ENCODE measurements at places on chromosomes 16 and 17.

DNA sequence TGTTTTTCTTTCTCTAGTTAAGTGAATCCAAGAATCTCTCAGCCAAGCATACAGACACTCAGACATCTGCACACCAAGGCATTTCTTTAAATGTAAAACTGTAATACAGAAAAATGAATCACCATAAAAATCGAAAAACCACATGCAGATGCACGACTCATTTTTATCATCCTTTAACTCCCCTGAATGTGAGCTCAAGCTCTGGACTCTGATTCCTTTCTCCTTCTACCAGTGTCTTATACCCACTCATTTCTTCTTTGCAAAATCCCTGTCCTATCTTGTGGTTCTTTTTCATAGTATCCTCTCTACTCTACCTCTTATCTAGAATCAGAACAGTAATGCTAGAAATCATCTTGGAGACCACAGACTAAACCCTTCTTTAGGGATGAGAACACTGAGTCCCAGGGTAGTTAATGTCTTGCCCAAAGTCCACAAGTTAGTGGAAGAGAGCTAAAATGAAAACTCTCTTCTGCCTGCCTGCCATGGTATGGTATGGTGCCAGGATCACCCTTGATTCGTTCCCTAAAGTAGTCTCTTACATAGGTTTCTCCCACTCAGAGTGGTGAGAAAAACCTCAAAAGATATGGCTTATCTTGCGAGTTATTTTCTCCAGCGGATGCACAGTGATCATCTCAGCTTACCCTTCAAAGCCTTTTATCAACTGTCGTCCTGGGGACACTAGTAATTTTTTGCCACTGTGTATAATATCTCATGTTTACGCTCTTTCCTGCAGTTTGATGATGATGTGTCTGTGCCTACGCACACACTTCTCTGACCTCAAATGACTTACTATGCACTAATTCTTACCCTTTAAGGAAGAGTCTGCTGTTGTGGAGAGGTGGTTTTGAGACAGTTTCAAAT is 30.2 kb downstream of the BRD7 start:
- no peak for DNase-seq

- no peak for DNase-seq
Measured at GRCh38 chr17:6525731-6526130, 30.6 kb downstream of the PITPNM3 start.

DNA sequence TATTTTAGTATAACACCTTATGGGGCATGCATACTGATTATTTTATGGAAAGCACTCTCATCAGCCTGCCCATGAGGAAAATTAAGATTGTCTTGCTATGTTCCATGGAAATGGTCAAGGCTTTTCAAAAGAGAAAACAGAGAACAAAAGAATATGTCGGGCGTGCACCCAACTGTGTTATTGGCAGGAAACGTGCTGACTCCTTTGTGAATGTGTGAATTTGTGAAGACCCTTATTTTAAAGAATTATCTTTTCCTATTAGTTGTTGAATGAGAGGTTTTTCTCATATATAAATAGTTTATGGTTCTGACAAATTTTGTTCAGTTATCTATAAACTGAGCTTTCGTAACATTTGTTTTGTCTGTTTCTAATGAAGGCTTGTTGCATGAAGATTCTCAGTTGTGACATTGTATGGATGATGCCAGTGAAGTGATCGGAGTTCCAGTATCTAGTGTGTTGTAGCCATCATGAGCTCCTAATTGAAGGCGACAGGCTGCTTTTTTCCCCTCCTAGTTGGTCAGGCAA is 180.0 kb downstream of the BCAS3 start:
- no peak for DNase-seq

- peak; percentile 61 for DNase-seq
Measured at GRCh38 chr17:42653179-42654124, 5.6 kb upstream of the TUBG2 start.

DNA sequence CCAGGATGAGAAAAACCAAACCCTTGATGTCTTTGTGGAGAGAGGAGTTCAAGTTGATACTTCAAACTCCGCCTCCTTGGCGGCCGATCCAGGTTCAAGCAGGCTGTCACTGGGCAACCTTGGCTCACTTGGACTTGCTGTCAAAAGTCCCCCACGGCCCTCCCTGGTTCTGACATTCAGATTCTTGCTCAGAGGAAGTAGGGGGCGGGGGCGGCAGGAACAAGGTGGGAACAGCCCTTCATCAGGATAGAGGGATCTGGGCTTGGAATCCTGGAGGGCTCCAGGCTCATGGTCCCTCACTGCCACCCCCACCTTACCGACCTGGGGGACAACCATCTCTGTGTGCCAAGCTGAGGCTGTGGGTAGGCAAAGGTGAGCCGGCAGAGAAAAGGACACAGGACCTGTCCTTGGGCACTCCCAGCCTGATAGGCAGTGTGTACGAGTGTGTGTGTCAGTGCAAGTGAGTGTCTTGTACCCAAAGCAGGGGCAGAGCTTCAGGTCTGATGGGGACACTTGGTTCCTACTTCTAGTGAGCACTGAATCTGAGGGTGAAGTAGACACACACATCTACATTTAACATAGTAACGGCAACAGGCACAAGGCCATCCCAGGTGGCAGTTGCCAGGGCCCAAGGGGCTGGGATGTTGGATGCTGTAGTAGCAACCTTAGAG is 6.6 kb upstream of the TSPOAP1 start:
- DNase-seq = no peak

GRCh38 chr16:13332713-13333255 is 431.4 kb downstream of the SHISA9 start:
- no peak for DNase-seq

DNA sequence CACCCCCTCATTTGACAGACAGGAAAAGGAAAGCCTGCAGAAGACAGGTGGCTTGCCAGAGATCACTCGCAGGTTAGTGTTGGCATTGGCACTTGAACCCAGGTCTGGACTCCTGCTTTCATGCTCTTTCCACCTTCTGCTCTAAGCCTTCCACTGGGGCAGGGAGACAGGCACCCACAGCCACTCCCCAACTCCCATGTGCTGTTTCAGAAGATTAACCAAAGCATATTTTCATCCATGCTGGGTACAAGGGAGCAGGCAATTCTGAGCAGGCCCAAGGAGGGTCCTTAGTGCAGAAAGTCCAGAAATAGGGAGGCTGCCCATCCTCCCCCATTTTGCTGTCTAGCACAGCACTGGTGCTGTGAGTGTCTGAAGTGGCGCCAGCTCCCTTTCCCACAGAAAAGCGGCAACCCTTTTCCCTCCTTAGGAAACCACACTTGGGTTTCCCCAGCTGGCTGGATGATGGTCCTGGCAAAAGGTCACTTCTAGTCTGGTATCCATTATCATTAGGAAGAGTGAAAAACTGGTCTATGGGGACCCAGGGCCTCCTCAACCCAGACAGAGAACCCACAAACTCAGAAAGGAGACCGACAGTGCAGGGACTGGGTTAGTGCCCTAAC is 2.0 kb upstream of the CAVIN1 start:
- no peak for DNase-seq

- DNase-seq = no peak
Measured at GRCh38 chr16:89341697-89342694, 124.5 kb downstream of the ZNF778 start.

GRCh38 chr17:35376245-35376644 is 2.8 kb upstream of the SLFN11 start:
- no peak for DNase-seq

DNA sequence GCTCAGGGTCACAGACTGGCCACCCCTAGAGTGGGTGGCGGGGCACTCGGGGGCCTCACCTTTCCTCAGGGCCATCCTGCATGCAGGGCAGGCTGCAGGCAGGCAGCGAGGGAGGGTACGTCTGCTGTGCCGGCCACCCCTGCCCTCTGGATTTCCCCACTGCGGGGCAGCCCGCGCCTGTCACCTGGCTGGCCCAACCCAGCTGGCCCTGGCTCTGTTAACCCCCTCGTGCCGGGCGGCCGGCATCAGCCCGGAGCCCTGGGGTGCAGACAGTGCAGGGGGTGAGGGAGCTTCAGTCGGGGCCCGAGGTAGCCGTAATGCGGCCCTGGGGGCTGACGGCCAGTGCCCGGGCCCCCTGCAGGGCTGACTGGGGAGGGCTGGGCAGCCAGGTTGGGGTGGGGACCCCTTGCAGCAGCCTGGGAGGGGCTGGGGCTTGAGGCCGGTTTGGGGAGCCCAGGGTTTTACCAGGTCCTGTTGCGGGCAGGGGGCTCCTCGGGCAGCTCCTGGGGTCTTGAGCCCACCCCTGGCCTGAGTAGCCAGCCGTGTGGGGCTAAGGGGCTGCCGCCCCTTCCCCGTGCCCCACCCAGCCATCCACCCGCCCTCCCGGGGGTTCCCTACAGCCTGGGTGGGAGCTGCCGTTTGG is at the start of gene IGFALS:
Gene IGFALS, minus strand, starts transcription at position 128 of the 643 bp plus-strand sequence. Its CDS starts 53 bp downstream, at position 75.
- DNase-seq = no peak

DNA sequence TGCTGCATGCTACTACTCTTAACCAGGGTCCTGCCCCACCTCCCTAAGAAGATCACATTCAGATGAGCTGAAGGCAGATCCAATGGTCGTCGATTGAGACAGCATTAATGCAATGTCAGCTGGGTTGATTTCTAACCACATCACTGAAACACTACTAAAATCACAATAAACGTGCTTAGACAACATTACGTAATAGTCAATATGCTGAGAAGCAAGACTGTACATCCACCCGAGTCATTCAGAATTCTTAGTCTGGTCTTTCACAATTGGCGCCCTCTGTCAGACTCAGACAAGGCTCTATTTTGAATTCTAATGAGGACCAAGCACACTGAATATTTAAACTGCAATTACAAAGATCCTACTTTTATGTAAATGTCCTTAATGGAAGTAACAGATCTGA is 205.2 kb downstream of the STX8 start:
- DNase-seq = no peak

DNA sequence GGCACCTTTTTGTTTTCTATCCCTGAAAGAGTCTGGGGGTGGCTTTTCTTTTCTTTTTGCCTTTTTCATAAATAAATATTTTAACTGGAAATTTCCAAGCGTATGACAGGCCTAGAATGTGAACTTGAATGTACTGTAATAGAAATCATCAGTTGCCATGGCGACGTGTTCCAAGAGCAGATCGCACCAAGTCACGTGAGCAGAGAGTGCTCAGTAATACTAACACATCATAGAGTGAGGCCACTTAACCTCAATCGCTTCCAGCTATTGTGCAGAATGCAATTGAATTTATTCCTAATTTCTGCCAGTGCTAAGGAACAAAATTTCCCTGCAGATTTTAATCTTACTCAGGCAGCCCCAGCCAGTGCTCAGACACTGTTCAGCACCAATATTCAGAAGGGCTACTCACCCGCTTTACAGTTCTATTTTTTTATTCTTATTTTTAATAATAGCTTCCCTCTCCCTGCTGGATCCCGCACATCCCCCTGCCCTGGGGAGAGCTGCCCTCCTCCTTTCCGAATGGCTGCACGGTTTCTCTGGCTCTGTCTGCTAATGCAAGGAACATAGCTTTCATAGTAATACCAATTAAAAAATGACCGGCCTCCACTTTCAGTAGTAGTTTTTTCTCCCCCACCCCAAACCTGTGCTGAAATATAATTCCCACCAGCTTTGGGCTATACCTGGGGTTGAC is 26.2 kb upstream of the PMFBP1 start:
- peak; percentile 86 for DNase-seq

GRCh38 chr17:17972126-17972951 is at the start of the genes DRC3 and TOM1L2:
TSS of gene DRC3 (plus strand) at chr17:17972862. CDS start at chr17:17977599, 4,737 bp downstream.
TSS of gene TOM1L2 (minus strand) at chr17:17972400. CDS start at chr17:17972313, 87 bp downstream.
- peak; percentile 100 for DNase-seq

DNA sequence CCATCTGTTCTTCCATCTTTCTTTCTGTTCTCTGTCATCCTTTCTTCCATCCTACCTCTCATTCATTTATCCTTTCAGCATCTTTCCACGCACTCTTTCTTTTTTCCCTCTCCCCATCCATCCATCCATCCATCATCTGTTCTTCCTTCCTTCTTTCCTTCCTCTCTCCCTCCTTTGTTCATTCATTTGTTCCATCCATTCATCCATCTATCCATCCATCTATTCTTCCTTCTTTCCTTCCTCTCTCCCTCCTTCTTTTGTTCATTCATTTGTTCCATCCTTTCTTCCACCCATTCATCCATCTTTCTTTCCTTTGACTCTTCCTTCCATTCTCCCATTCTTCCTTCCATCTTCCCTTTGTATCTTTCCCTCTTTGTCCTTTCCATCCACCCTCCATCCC is 39.2 kb downstream of the ARHGAP23 start:
- no peak for DNase-seq

GRCh38 chr17:55159251-55159650 is 105.5 kb upstream of the HLF start:
- DNase-seq = no peak

DNA sequence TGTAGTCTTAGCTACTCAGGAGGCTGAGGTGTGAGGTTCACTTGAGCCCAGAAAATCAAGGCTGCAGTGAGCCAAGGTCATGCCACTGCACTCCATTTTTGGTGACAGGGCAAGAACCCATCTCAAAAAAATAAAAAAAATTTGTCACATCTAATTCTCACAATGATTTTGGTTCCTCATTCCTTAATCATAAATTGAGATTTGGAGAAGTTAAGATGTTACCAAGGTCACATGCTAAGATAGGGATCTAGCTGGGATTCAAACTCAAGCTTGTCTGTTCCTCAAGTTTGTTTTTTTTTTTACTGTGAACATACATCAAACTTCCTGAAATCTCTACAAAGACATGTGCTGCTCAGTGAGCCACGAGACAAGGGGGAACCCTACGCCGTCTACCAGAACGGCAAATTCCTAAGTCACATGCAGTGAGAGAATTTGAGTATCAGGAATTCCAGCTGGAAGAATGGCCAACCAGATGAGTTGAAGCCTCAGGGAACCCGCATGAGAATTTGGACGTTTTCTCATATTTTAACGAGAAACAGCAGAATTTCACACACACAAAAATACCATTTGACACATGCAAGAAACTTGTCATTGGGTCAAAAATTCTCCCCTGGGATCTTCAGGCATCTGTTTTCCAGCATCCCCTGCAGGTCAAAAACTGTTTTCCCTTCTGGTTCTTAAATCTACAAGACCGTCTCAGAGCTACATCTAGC is 414.1 kb upstream of the GOT2 start:
- no peak for DNase-seq

GRCh38 chr17:77628035-77628434 is 330.5 kb upstream of the TNRC6C start:
- no peak for DNase-seq

DNA sequence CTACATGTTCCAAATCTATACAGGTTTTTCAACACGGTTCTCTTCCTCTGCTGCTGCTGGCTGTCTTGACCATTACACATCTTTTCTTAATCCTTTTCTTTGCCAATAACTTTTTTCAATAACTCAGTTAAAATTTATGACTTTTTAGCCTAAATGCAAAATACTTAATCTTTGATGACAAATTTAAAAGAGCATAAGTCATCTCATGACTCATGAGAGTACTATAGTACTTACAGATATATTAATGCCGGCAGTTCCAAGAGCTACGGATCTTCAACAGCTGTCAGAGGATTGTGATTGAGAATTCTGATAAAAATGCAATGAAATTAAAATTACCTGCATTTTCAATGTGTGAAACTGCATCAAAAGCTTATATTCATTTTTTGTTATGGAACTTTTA is 105.5 kb downstream of the KPNA2 start:
- DNase-seq = no peak

GRCh38 chr16:28108590-28109247 is 45.2 kb upstream of the GSG1L start:
- DNase-seq = no peak

GRCh38 chr16:62644030-62644812 is 608.0 kb upstream of the CDH8 start:
- DNase-seq = no peak

GRCh38 chr16:68236826-68237242 is 907 bp upstream of the ESRP2 start:
- no peak for DNase-seq

Data from tibial nerve (tissue), 4 donors.